Fibroblast of lung (primary cell): ENCODE measurements at places on chromosomes 5 and 9.

DNA sequence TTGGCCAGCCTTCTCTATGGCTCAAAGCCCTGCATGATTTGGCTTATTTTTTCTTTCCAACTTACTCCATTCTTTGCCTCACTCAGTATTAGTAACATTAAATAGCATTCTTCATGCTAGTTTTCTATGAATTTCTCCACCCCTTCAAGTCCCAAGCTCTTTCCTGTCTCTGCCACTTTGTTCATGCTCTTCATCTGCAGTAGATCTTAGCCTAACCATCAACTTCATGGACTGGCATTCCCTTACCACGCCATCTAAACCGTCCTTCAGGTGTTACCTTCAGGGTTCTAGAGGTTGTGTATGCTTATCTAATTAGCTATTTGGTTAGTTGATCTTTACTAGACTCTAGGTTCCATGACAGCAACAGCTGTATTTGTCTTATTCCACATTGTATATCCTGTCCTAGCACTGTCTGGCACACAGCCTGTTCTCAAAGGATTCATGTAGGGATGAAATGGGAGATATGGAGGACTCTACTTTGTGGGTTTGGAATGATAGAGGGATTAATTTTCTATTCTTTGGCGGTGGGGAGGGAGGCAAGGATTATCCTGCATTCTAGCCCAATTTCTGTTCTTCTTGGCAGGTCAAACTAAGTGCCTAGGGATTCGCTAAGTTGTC lies 26.4 kb downstream of the TMEM167A start:
- DNase-seq: no peak
- H3K27me3 ChIP-seq: no peaks in the 10 kb centered on the region
- H3K27ac ChIP-seq: no peak overlapping the region

DNA sequence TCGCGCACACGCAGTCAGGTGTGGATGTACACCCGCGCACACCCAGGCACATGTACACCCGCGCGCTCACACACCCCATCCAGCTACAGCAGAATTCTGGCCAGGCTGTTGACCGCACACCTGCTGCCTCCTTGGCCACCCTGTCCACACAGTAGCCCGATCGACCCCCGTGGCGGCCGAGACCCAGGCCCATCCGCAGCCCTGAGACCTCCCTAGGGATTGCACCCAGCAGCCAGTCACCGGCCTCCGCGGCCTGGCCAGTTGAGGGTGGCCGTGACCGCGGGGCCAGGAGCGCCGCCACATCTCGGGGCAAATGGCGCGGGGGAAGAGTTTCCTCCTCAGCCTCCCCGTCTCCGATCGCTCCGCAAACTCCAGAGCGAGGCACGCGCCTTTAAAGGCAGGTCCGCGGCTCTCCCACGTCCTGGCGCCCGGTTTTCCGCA lies 774 bp upstream of the ADAMTS16 start:
- DNase-seq: no peak
- no peak overlapping the region for H3K4me3 ChIP-seq
- no peaks in the 10 kb centered on the region for H3K36me3 ChIP-seq
- H3K27ac ChIP-seq: no peak overlapping the region
- H3K27me3 ChIP-seq: peaks cover 12% of the 10 kb centered on the region

- no peak overlapping the region for H3K27ac ChIP-seq
- DNase-seq: no peak
- no peak overlapping the region for H3K4me3 ChIP-seq
These were observed 290.4 kb upstream of the PDE4D start for GRCh38 chr5:60183881-60184280.

- no peaks in the 10 kb centered on the region for H3K4me1 ChIP-seq
- no peak overlapping the region for H3K27ac ChIP-seq
- H3K4me3 ChIP-seq: no peak overlapping the region
- no peaks in the 10 kb centered on the region for H3K36me3 ChIP-seq
- DNase-seq: no peak
These were observed 92.6 kb downstream of the PAX5 start for GRCh38 chr9:36941441-36941840.

- no peaks in the 10 kb centered on the region for H3K36me3 ChIP-seq
- DNase-seq: no peak
- H3K27ac ChIP-seq: no peak overlapping the region
- H3K4me3 ChIP-seq: no peak overlapping the region
These were observed 123.7 kb downstream of the ATG10 start for GRCh38 chr5:82095536-82095935.

DNA sequence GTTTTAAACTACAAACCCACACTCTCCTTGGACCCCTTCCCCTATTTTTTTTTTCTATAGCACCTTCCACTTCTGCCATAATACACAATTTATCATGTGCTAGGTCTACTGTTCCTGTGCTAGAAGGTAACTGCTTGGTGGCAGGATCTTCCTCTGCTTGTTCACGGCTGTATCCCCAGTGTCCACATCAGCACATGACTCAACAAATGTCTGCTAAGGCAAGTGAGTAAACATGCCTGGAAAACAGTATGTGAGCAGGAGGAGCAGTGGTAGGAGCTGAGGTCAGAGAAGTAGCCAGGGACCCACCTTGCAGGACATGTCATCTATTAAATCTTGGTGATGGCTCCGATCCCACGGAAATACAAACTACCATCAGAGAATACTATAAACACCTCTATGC lies 79.4 kb downstream of the AUH start:
- DNase-seq: no peak
- no peak overlapping the region for H3K4me3 ChIP-seq
- no peaks in the 10 kb centered on the region for H3K27me3 ChIP-seq
- no peak overlapping the region for H3K27ac ChIP-seq
- H3K36me3 ChIP-seq: no peaks in the 10 kb centered on the region

- H3K27me3 ChIP-seq: no peaks in the 10 kb centered on the region
- H3K36me3 ChIP-seq: no peaks in the 10 kb centered on the region
- peak overlapping the region; percentile 93 for H3K27ac ChIP-seq
- peak; percentile 38 for DNase-seq
These were observed 91.2 kb downstream of the ANXA2R start for GRCh38 chr5:42948961-42949347.

- no peak for DNase-seq
- peaks cover 5% of the 10 kb centered on the region for H3K4me1 ChIP-seq
- H3K36me3 ChIP-seq: peaks cover 30% of the 10 kb centered on the region
- no peaks in the 10 kb centered on the region for H3K27me3 ChIP-seq
- H3K4me3 ChIP-seq: no peak overlapping the region
These were observed 47.7 kb upstream of the TESK1 start for GRCh38 chr9:35557320-35557719.

- no peaks in the 10 kb centered on the region for H3K36me3 ChIP-seq
- no peaks in the 10 kb centered on the region for H3K4me1 ChIP-seq
- H3K27ac ChIP-seq: no peak overlapping the region
- H3K4me3 ChIP-seq: no peak overlapping the region
These were observed 42.8 kb upstream of the CDK20 start for GRCh38 chr9:88017096-88017495.

DNA sequence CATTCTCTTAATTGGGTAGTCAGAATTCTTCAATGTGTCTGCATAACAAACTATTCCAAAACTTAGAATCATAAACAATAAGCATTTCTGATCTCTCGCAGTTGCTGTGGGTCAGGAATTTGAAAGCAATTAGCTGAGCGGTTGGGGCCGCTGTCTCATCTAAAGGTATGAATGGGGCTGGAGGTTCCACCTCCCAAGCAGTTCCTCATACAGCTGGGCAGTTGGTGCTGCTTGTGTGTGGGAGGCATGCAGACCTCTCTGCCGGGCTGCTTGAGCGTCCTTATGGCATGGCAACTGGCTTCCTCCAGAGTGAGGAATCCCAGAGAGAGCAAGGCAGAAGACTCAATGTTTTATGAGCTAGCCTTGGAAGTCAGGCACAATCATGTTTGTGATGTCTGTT lies 30.2 kb upstream of the SEMA4D start:
- DNase-seq: no peak
- no peaks in the 10 kb centered on the region for H3K36me3 ChIP-seq
- H3K4me1 ChIP-seq: no peaks in the 10 kb centered on the region

DNA sequence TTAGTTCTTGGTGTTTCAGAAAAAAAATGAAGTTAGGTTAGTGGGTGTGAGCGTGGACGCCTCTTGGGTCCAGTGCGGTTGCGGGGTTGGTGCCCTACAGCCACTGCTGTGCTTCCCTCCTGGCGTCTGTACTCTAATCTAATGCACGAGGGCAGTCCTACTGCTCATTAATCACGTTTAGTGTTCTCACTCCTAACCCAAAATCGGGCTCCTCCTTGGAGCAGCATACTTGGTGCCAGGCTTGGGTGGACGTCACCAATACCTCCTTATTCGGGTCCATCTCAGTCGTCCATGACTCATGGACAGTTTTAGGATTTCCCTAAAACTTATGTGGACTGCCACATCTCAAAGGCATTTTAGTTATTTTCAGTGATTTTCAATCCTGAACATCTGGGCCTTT lies 41.6 kb downstream of the TRIO start:
- peaks cover 59% of the 10 kb centered on the region for H3K4me1 ChIP-seq
- DNase-seq: peak; percentile 60
- H3K36me3 ChIP-seq: no peaks in the 10 kb centered on the region
- no peaks in the 10 kb centered on the region for H3K27me3 ChIP-seq
- peak overlapping the region; percentile 86 for H3K27ac ChIP-seq

DNA sequence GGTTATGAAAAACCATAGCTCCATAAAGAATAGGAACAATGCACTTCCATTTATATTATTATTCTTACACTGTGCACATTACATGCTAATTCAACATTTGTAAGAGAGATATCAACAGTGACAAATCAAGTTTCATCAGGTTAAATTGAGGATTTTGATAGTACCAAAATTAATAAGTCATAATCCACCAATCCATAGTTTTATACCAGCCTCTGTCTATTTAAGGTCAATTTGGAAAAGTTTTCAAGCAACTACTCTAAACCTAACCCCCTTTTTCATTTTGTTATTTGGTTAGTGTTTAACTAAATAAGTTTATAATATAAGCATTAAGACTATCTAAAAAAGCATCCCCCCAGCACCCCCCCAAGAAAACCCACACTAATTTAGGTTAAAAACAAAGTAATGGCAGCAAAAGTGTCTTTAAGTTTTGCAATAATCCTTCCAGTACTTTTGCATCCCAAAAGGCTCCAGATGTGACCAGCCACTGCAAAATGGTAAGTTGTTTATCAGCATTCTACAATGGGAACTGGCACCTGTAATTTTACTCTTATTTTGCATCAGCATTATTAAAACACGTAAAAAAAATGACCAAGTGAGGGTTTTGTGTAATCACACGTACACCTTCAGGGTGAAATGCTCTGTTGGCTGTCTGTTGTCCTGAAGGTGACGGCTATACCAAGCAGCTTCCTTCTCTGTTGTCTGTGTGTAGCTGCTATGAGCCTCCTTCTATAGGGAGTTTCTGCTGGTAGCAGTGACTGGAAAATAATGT lies 36.8 kb upstream of the SSBP2 start:
- H3K27me3 ChIP-seq: no peaks in the 10 kb centered on the region
- peak; percentile 71 for DNase-seq
- H3K4me3 ChIP-seq: no peak overlapping the region
- peaks cover 15% of the 10 kb centered on the region for H3K4me1 ChIP-seq
- no peaks in the 10 kb centered on the region for H3K36me3 ChIP-seq
- no peak overlapping the region for H3K27ac ChIP-seq

DNA sequence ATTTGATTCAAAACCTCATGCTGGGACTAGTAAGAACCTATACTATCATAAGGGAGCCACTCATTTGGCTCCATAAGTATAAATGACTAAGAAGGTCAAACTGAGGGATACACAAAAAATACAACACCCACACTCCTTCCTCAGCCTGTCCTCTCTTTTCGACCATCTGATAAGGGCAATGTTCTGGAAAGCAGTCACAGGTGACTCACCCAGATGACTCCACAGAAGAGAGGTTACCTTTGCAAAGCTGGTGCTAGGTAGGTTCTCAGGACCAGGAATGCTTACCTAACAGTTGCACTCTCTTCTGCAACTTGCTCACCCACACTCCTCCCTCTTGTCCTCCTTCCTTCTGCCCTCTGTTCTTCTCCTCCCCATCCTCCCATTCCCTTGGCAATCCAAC lies 32.9 kb downstream of the LHFPL2 start:
- DNase-seq: no peak
- H3K27me3 ChIP-seq: no peaks in the 10 kb centered on the region
- no peaks in the 10 kb centered on the region for H3K4me1 ChIP-seq
- no peak overlapping the region for H3K27ac ChIP-seq
- H3K36me3 ChIP-seq: no peaks in the 10 kb centered on the region

- no peaks in the 10 kb centered on the region for H3K4me1 ChIP-seq
- H3K36me3 ChIP-seq: no peaks in the 10 kb centered on the region
- H3K27ac ChIP-seq: no peak overlapping the region
- H3K4me3 ChIP-seq: no peak overlapping the region
- no peaks in the 10 kb centered on the region for H3K27me3 ChIP-seq
These were observed 12.1 kb upstream of the PCDHB1 start for GRCh38 chr5:141039061-141039460.

- H3K27me3 ChIP-seq: no peaks in the 10 kb centered on the region
- H3K4me1 ChIP-seq: peaks cover 8% of the 10 kb centered on the region
- H3K4me3 ChIP-seq: no peak overlapping the region
- H3K27ac ChIP-seq: peak overlapping the region; percentile 25
These were observed 164.7 kb downstream of the ADAMTSL1 start for GRCh38 chr9:18638371-18639249.

GRCh38 chr5:153361735-153362409 lies 128.6 kb upstream of the GRIA1 start:
- H3K4me3 ChIP-seq: no peak overlapping the region
- H3K36me3 ChIP-seq: no peaks in the 10 kb centered on the region
- no peak for DNase-seq
- H3K4me1 ChIP-seq: no peaks in the 10 kb centered on the region
- H3K27me3 ChIP-seq: no peaks in the 10 kb centered on the region

GRCh38 chr5:132753135-132753987 lies 6.1 kb downstream of the CCNI2 start:
- no peak overlapping the region for H3K27ac ChIP-seq
- no peak overlapping the region for H3K4me3 ChIP-seq
- no peaks in the 10 kb centered on the region for H3K36me3 ChIP-seq
- peaks cover 6% of the 10 kb centered on the region for H3K27me3 ChIP-seq
- peaks cover 7% of the 10 kb centered on the region for H3K4me1 ChIP-seq

- no peak overlapping the region for H3K27ac ChIP-seq
- no peaks in the 10 kb centered on the region for H3K27me3 ChIP-seq
- no peaks in the 10 kb centered on the region for H3K4me1 ChIP-seq
- H3K36me3 ChIP-seq: no peaks in the 10 kb centered on the region
These were observed 282.3 kb upstream of the TUT7 start for GRCh38 chr9:86636519-86636918.

DNA sequence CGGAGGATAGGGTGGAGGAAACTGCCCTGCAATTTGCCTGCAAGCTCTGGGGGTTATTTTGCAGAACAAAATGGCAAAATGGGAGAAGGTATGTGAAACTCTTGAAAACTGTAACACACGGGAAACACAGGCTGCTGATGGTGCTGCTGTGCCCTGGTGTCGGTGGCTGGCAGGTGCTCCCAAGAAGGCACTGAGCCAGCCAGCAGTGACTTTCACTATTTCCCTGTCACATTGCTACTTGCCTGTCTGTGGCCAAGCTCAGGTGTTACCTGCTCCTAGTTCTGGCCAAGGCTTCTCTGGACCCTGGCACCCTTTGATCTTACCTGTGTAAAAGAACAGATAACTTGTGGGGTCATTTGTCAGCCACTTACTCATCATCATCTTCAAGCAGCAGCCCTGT lies 102.2 kb downstream of the CMYA5 start:
- no peaks in the 10 kb centered on the region for H3K4me1 ChIP-seq
- no peak overlapping the region for H3K4me3 ChIP-seq
- H3K36me3 ChIP-seq: no peaks in the 10 kb centered on the region
- no peaks in the 10 kb centered on the region for H3K27me3 ChIP-seq
- H3K27ac ChIP-seq: no peak overlapping the region
- no peak for DNase-seq
